ENCODE measurements at places on chromosomes 2 and 18.
A peak's percentile ranks its signal among the peaks of the same experiment; 100 is the strongest.

- peak; percentile 92 for DNase-seq
Measured at GRCh38 chr2:231672617-231673347, 35.5 kb upstream of the PTMA start.

DNA sequence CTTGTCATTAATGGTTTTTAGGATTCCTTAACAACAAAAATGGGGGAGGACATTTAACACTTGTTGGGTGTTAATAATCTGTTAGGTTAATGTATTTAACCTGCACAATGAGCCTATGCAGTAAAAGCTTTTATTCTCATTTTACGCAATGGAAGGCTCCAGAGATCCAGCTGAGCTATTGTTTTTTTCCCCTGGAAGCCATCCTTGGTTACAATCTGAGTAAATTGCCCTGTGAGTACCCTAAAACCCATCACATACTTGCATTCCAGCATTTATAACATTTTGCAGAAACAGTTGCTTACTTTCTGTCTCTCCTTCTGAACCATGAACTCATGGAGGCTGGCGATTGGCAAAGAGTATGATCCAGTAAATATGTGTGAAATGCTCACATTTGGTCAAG, 30.2 kb upstream of the DOCK10 start:
- no peak for DNase-seq

DNA sequence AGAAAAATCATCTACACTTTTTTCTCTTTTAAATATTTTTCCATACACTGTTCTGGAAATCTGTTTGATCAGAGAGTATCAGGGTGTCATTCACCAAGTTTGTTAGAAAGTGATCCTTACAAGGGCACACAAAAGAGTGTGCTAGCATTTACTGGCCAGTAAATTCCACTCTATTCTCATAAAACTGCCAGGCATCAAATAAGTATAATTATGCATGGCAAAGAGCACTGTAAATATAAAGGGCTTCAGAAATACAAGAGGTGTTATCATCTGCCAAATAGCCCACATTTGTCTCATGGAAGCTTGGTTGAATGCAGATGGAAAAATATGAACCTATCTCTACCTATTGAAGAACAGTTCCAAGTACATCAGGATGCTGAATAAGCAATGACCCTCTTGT, 847.3 kb upstream of the ACVR2A start:
- DNase-seq: no peak

GRCh38 chr2:64975232-64975821, 13.9 kb upstream of the SLC1A4 start:
- no peak for DNase-seq

DNA sequence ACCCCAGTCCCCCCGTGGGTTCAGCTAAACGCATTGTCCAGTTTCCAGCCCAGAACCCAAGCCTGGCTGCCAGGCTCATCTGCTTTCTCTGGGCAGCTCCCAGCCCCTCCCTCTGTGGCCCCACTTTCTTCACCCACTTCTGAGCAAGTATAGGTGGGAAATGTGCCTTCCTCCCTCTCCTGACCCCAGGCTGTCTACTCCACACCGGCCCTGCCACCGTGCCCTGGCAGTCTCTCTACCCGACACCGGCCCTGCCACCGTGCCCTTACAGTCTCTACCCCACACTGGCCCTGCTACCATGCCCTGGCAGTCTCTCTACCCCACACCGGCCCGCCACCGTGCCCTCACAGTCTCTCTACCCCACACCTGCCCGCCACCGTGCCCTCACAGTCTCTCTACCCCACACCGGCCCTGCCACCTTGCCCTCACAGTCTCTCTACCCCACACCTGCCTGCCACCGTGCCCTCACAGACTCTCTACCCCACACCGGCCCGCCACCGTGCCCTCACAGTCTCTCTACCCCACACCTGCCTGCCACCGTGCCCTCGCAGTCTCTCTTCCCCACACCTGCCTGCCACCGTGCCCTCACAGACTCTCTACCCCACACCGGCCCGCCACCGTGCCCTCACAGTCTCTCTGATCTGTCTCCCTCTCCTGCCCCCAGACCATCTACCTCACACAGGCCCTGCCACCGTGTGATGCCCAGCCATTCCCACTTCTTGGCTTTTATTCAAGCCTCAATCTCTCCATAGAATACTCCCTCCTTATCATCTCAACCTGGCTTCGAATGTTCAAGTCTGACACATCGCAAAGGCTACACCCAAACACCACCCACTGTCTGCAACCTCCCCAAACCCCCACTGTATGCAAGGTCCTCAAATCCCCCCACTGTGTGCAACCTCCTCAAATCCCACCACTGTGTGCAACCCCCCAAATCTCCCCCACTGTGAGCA, 108.9 kb downstream of the TPO start:
- DNase-seq: no peak

GRCh38 chr2:239533569-239534316, 132.9 kb upstream of the HDAC4 start:
- no peak for DNase-seq

DNA sequence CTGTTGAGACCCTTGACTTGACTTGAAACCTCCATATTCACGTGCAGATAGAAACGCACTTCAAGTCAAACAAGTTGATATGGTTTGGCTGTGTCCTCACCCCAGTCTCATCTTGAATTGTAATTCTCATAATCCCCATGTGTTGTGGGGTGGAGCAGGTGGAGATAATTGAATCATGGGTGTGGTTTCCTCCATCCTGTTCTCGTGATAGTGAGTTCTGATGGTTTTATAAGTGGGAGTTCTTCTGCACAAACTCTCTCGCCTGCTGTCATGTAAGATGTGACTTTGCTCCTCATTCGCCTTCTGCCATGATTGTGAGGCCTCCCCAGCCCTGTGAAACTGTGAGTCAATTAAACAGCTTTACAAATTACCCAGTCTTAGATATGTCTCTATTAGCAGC, 21.4 kb downstream of the SLC3A1 start:
- no peak for DNase-seq

GRCh38 chr2:67485431-67485830, 88.3 kb downstream of the ETAA1 start:
- DNase-seq: no peak

DNA sequence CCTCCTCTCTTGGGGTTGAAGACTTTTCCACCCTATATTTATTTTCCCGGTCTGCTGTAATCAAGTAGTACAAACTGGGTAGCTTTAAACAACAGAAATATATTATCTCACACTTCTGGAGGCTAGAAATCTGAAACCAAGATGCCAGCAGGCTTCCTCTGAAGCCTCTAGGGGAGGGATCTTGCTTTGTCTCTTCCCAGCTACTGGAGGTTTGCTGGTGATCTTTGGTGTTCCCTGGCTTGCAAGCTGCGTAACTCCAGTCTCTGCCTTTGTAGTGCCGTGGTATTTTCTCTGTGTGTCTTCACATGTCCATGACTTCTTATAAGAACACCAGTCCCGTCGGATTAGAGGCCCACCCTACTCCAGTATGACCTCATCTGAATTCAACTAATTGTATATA, 44.4 kb downstream of the MYO3B start:
- no peak for DNase-seq

DNA sequence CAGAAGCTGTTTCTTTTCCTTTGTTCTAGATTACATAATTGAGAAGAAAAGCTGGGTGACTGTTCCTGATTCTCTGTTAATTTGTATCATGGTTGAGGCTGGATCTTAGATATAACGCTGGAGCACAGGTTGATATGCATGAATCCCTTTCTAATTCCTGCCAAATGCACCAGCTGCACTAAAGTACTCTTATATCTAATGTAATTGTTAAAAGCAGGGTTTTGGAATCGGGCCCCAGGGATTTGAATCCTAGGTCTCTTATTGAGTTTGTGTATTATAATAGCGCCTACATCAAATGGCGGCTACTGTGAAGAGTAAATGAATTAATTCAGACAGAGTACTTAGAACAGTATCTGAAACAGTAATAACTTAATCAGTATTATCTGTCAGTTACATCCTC, 80.4 kb downstream of the MC4R start:
- no peak for DNase-seq

- DNase-seq: no peak
Measured at GRCh38 chr2:71631411-71631931, 178.1 kb downstream of the DYSF start.

DNA sequence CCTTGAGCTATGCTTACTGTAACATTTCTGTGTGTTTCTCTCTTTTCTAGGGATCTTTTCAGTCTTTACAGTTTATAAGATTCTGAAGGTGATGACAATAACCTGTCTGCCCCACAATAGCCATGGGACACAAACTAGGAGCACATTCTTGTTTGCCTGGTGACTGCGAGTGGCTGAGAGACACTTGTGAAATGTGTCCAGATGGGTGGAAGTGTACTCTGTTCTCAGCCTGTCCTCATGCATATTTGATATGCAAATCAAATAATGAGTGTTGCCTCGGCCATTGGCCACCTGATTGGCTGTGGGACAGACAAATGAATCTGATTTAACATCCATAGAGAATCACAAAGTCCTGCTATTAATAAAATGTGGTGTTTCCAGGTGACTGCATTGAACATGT, 246.2 kb downstream of the HNMT start:
- DNase-seq: no peak

DNA sequence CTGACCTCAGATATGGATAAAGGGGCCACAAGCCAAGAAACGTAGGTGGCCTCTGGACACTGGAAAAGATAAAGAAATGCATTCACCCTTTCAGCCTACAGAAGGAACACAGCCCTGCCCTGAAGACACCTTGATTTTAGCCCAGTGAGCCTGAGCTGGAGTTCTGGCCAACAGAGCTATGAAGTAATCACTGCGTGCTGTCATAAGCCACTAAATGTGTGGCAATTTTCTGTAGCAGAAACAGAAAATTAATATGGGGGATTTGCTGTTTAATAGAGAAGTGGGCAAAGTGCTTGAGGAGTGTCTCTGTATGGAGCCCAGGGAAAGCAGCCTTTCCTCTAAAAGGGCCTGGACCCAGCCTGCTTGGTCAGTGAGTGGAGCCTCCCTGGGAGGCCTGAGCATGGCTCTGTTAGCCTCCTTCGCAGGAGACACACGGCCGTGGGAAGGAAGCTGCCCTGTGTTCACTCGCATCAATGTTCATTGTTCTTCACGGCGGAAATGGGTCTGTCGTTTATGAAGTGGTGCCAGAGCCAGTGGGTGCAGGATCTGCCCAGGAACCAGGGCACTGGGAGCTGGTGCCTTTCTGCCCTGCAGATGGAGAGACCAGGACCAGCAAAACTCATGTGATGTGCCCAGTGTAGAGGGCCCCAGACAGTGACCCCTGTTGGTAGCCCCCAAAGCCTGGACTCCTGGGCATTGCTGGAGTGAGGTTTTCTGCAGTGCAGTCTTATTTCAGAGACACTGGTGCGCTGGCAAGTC, 268.9 kb downstream of the NDUFA10 start:
- DNase-seq: no peak

GRCh38 chr2:3476321-3476984, 42.9 kb downstream of the ADI1 start:
- DNase-seq: no peak

DNA sequence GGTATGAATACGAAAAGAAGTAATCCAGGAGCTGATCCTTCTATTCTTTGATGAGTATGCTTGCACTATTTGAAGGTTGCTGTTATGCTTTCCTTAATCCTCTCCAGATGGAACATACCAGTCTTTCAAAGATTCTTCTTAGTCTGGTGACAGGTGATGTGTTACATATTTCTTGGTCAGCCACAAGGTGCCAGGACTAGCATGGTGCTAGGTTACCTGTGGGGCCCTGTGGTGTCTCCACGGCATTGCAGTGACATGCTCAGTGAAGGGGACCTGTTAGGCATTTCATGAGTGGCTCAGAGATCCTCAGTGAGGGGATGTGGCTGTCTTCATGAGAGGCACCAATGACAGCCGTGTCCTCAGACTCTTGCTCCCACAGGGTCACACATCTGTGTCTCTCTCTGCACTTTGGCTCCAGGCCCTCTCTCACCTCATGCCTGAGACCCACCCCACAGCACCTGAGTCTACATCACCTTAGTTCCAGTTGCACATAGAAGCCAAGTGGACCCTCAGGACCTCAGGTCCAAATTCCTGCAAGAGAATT, 13.1 kb upstream of the RAB31 start:
- no peak for DNase-seq

DNA sequence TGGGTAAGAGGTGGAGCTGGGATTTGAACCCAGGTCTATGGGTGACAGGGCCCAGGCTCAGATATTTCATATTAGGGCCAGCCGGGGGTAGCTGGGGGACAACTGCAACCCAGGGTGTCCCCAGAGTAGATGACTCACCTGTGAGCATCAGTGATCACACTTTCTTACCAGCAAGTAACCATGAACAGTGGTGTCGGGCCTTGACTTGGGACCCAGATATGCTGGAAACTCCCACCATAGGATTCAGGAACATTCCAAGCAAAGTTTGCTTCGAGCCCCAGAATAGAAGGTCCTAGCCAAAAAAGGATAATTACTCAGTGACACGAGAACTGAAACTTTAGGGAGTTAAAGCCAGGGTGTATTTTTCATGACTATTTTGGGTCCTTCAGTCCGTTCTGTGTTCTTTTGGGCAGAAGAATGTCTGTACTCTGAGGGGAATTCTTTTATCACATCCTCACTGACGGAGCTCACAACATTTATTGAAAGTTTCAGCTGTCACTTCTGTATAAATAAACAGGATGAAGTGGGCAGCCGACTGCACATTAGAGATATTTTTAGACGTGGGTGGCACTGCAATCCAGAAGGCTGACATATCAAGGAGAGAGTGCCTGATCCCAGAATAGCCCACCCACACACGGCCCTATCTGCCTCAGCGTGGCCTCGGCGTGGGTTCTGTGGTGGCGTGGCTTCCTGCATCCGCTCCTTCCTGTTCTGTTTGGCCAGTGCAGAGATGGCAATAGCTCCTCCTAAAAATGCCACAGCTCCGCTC, 45.6 kb downstream of the RAMP1 start:
- no peak for DNase-seq

DNA sequence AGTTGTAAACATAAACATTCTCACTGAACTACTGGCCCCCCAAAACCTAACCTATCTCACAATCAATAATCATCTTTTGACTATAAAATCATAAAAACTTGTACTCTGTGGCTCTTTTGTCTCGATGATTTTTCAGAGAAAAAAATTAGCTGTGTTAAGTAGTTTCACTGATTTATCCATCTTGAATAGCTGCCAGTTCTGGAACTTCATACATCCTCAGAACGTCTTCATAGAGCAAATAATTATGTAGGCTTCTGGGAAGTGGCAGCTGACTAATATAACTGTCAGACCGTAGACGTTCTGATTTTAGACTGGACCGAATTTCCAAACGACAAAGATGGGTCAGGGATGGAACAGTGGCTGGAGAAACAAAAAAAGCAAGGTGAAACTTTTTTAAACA, 97.3 kb upstream of the CHAC2 start:
- no peak for DNase-seq

All from memory B cell (primary cell).